ENCODE measurements at places on chromosomes 5 and 9. TPM values are rescaled to one million over a fixed set of nuclear protein-coding genes. Genes with fewer than 3 reads are reported as not detected.

CAMK4 gene
- 89.3 TPM for total RNA-seq

CDKN2B gene
- 0.63 TPM for total RNA-seq

GRM6 gene
- total RNA-seq, result not detected

TSSK1B gene
- total RNA-seq, result 0.10 TPM

TTC33 gene
- 15.4 TPM for total RNA-seq

PCDHGA12 gene
- 0.10 TPM for total RNA-seq

MOCS2 gene
- 20.6 TPM for total RNA-seq

SPATA9 gene
- total RNA-seq, result not detected

PRR16 gene
- 0.63 TPM for total RNA-seq

DIMT1 gene
- total RNA-seq, result 16.0 TPM

SPATA31A3 gene
- total RNA-seq, result not detected

GABRA1 gene
- total RNA-seq, result not detected

SMIM33 gene
- not detected for total RNA-seq

FGFR4 gene
- total RNA-seq, result 1.2 TPM

COL23A1 gene
- total RNA-seq, result 0.10 TPM

POMT1 gene
- total RNA-seq, result 18.9 TPM

PTCD2 gene
- total RNA-seq, result 3.7 TPM

LIFR gene
- total RNA-seq, result 0.31 TPM

SPRY4 gene
- not detected for total RNA-seq

CCL21 gene
- total RNA-seq, result not detected

SLC9A3 gene
- total RNA-seq, result 1.8 TPM

NUTM2F gene
- not detected for total RNA-seq

SQSTM1 gene
- 229 TPM for total RNA-seq

LCN2 gene
- 4.7 TPM for total RNA-seq

C9orf78 gene
- total RNA-seq, result 169 TPM

C8G gene
- not detected for total RNA-seq

IL5 gene
- not detected for total RNA-seq

C1QTNF3 gene
- 3.6 TPM for total RNA-seq

TIMD4 gene
- total RNA-seq, result 3.3 TPM

FLT4 gene
- total RNA-seq, result 1.3 TPM

GARIN3 gene
- not detected for total RNA-seq

TYRP1 gene
- 0.10 TPM for total RNA-seq

MAP3K1 gene
- total RNA-seq, result 125 TPM

NREP gene
- 6.1 TPM for total RNA-seq

SAXO1 gene
- total RNA-seq, result 0.10 TPM

ZNF367 gene
- total RNA-seq, result 7.8 TPM

SH3TC2 gene
- 3.7 TPM for total RNA-seq

POLE3 gene
- 74.1 TPM for total RNA-seq

PLPPR1 gene
- total RNA-seq, result not detected

TMEFF1 gene
- not detected for total RNA-seq

STOM gene
- total RNA-seq, result 82.3 TPM

CAMK2A gene
- total RNA-seq, result 0.94 TPM

FOXD4L3 gene
- total RNA-seq, result not detected

FBN2 gene
- total RNA-seq, result 5.1 TPM

AGXT2 gene
- not detected for total RNA-seq

OBP2B gene
- total RNA-seq, result not detected

MTMR12 gene
- total RNA-seq, result 31.1 TPM

DRD1 gene
- total RNA-seq, result not detected

GLRA1 gene
- total RNA-seq, result not detected

NDOR1 gene
- total RNA-seq, result 9.2 TPM

TMEM215 gene
- total RNA-seq, result not detected

IFNA2 gene
- total RNA-seq, result 0.21 TPM

STX17 gene
- total RNA-seq, result 25.4 TPM

ARHGEF39 gene
- 0.10 TPM for total RNA-seq

ZNF366 gene
- total RNA-seq, result 0.10 TPM

SOHLH1 gene
- total RNA-seq, result not detected

SLC34A3 gene
- not detected for total RNA-seq

SAPCD2 gene
- total RNA-seq, result 3.3 TPM

Data from mononuclear cell (primary cell).